Fibroblast of skin of right biceps (primary cell): ENCODE measurements at places on chromosomes 11 and 22.

- DNase-seq: no peak
Observed at GRCh38 chr11:88275636-88276035, 61.9 kb downstream of the CTSC start.

DNA sequence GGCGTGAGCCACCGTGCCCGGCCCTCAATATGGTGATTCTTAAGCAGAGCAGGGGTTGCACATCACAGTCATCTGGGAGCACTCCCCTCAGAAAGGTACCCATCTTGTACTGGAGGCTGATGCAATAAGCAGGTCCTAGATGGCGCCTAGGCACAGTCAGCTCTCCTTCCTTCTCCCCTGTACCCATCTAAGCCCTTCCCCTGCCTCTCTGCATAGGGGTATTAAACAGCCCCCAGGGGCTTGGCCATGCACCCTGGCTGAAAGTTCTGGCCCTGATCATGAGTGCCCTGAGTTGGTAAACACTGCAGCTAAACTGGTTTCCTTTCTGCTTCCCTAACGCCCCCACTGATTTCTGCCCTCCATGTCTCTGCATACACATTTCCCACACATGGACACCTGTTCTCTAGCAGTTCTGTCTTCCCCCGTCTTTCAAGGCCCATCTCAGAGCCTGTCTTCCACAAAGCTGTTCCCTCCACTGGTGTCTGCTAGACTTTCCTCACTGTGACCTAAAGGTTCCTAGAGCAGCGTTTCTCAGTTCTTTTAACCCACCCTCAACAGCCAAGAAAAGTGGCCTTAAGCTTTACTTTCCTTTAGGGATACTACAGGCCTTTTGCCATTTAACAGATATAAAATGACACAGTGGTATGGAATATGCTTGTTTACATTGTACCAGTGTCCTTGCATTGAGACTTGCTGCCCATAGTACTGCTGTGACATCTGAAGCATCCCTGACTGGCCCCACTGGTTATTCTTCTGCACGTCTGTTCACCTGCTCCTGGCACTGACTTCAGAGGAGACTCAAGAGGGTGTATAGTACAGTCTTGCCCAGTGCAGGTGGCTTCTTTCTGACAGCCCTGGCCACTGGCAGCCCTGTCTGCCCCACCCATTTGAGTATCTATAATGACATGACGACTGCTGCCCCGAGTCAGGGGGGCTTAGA is 15.6 kb downstream of the UBE2L3 start:
- no peak for DNase-seq

GRCh38 chr22:48240935-48241230 is 1478.4 kb downstream of the TBC1D22A start:
- DNase-seq: no peak

DNA sequence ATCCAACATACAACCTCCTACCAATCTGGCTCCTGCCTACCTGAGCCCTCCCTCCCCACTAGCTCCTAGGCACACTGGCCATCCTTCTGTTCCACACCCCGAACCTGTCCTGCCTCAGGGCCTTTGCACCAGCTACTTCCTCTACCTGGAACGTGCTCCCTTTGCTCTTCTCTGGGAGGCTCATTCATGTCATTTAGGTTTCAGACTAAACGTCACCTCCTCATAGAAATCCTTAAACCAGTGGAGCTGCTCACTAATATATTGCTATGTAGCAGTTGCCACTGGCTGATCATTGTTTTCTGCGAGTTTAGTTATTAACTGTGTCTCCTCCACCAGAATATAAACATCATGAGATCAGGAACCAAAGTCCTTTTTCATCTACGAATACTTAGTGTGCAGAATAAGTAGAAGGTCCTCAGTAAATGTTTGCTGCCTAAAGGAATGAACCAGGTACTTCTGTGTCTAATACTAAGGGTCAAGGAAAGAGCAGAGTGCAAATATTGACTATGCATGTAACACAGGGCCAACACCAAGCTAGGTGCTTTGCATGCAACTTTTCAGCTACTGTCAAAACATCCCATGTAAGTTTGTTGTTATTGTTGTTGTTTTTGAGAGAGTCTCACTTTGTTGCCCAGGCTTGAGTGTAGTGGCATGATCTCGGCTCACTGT is 277.6 kb upstream of the SYN3 start:
- DNase-seq: no peak

- no peak for DNase-seq
Observed at GRCh38 chr11:128505449-128506065, 81.8 kb downstream of the ETS1 start.

DNA sequence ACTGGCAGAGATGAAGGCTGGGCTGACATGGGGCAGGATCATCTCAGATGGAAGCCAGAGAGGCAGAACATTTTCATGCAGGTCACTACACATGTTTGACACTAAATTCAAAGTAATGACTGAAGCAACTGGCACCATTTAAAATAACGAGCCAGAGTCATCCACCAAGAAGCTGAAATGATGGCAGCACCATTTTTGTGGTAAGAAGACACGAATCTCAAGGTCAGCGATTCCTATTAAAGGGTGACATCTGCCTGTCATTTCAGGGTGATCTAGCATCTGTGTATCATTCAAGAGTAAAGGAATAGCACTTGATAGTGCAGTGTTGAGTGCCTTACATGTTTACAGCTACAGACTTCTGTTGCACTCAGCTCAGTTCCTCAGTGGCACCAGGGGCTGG is 113.4 kb upstream of the C11orf87 start:
- peak; percentile 11 for DNase-seq

GRCh38 chr11:132095230-132096131 is 725.1 kb downstream of the NTM start:
- no peak for DNase-seq

- DNase-seq: no peak
Observed at GRCh38 chr22:48096851-48097665, 1334.6 kb downstream of the TBC1D22A start.

DNA sequence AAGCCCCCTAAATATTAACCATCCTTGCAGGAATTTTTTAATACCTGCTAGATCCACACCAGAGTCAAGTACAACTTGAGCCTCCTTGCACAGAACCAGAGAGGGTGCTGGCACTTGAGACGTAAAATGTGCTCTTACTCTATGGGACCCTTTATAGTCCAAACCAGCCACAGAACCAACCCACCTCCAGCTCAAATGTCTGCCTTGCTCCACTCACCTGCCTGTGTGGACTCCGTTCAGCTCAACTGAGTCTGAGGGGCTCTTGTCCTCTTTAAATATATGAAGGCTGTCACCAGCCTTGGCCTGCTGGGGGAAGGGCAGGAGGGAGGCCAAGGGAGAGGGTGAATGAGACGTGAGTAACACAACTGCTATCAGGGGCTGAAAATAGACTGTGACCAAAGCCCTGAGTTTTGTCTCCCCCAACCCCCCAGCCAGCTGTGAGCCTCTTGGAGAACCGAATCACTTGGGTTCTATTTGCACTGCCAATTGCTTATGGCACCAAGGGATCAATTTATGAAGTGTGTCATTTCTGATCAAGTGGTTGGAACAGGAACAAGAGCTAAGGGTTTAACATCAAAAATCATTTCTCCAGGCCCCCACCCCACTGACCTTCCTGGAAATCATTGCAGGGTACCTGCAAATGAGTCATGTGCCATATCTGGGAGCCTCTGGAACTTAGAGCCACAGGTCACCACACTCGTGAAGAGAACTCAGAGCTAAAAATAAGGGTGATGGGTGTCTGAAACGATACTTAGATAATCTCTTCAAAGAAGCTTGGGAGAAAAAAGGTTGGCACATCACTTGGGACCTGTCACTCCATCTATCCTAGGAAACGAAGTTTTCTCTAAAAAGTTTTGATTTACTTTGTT is at the start of gene CSRP3:
CSRP3 (minus strand) TSS at position 247 of the 869 bp plus-strand sequence. CDS start 9,535 bp downstream, outside the sequence.
- peak; percentile 53 for DNase-seq
